SK-N-SH (cell line): ENCODE measurements at places on chromosomes 3 and 15.
A peak's percentile ranks its signal among the peaks of the same experiment; 100 is the strongest.

- no peak for DNase-seq
These were observed 977.6 kb downstream of the MCTP2 start for GRCh38 chr15:95208988-95209387.

DNA sequence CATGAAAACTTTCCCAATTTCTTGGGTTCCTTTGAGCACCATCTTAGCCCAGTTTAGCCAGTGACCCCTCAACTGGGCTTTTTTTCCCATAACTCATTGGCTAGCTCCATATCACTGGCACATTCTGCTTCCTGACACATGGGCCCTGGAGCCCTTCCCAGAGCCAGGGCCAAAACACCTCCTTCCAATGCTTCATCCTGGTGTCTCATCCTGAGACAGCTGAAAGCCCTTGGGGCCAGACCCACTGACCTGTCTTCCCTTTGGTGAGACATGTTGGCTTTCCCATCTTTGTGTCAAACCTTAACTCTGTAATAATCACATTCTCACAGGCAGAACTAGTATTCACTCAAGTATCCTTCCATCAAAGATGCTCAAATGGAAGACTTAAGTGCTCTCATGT, 82.6 kb upstream of the SMAD3 start:
- DNase-seq, result no peak

DNA sequence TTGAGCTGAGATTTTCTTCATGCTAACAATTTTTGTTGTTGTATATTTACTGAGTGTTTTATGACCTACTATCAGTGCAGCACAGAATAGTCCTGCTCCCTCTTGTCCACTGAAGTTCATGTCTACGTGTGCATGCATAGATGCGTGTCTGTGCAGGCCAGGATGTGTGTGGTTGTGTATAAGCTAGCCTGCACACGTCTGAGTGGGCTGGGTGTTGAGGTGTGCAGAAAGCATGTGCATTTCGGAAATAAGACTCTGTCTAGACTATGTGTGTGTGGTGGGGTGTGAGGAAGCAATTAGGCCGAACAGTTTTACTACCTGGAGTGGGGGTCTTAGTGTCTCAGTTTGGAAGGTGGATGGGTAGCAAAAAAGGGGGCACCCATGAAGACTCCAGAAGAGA, 39.2 kb downstream of the ATP2B2 start:
- DNase-seq, result no peak

DNA sequence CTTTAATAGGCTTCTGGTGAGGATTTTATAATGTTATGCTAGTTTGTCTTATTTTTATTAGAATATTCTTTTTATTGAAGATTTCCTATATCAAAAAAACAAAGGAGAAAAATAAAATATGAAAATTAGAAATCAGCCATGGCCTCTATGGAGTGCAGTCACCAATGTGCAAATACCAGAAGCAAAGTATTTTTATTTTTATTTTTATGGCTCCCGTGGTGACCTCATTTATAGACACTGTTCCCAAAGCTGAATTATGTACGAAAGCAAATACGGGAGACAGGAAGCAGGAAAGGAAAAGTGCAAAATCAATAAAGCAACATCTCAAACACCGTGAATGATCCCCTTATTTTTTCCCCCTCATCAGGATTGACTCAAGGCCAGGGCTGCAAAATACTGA, 35.1 kb downstream of the DAZL start:
- no peak for DNase-seq

DNA sequence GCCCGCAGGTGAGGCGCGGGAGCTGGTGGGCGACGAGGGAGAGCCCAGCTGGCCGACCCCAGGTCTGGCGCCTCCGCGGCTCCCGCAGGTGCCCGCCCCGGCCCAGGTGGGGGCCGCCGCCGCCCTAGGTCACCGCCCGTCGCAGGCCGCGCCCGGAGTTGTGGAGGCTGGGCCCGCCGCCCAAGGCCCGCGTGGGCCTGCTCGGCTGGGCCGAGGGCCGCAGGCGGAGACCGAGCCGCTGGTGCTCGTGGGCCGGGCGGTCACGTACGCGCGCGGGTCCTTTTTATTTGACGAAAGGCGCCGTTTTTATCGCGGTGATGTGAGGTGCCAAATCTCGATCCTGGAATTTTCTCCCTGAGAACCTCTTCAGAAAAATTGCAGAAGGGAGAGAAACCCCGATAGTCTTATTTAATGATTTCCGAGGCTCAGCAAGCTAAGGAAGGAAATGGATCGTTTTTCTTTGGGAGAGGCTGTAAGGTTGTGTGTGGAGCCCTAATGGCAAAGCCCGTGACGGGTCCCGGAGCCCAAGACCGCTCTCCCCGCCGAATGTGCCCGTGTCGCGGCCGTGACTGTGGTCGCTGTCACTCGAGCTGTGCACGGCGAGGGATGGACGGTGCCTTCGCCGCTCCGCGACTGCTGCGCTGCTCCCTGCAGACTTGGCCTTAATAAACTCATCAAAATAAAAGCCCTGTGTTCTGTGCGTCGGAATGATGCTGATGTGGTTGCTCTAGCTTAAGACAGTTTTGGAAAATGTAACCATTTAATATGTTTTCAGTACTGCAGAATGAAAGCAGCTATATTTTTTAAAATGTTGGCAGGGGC, 612 bp downstream of the APPL1 start:
- peak; percentile 59 for DNase-seq

DNA sequence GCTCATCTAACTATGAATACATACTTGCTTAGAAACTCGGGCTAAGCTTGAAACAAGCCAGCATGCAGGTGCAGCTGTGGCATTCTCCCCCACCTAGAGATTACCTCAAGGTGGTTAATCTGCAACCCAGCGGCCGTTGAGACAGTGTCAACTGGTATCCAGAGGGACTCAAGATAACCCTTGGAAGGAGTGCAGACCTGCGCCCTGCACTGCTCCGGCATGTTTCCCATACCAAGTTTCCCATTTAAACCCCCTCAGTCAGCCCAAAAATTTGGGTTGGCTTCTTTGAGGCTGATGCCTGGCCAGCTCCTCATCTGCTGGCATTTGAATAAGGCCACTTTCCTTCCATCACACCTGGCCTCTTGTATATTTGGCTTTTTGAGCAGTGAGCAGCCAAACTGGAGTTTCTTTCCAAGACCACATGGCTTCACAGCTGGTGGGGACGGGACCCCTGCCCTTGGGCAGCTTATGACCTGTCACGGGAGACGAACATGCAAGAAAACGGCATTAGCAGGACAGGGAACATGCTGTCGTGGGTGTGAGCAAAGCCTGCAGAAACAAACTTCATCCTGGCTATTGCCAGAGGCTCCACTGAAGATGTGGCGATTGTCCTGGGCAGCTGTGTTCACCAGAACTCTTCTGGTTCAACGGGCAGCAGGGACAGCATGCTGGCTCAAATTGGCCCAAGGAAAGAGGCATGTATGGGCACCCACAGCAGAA, 98.2 kb downstream of the PLXNA1 start:
- no peak for DNase-seq

GRCh38 chr15:76075046-76075445, 15.3 kb downstream of the TMEM266 start:
- no peak for DNase-seq

DNA sequence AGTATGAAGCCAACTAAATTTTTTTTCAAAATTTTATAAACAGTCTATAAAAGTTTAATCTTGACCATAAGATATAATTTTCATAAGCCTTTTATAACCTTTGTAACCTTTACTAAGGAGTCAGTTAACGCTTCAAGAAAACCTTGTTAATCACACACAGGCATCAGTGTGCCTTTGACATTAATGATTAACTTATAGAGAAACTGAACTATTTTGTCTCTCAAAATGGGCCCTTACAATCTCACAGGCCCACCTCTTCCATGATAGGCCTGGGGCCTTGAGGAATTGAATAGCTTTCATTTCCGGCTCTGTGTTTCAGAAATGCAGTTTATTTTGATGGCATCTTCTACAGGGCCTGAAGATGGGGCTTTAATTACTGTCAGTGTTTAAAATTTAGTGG, 70.1 kb downstream of the CD200 start:
- DNase-seq, result no peak

DNA sequence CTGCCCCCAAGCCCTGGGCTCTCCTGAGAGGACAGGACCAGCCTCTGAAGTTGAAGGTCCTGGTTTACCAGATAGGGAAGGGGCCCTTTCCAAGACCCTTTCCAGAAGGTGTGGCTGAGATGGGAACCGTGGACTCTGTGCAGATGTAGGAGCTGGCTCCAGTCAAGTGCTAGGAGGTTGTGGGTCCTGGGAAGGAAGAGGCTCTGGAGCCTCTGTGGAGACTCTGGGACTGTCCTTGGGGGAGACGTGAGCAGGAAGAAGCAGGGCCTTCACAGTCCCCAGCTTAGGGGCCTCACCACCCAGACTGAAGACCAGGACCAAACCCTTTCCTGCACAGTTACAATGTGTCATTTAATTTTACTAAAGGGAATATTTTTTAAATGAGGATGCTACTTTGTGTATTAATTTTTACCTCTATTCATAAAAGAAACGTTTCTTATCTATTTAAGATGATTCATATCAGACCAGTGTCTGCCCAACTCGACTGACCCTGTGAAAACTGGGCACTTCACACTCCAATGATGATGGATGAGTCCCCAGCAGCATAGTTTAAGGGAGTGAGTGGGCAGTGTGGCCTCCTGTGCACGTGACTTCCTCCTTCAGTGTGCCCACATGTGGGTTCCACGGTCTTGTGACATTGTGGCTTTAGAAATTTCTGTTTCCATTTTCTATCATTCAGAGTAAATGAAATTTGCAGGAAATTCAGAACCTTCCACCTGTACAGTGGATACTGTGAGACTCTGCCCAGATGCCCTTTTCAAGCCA, 10.9 kb downstream of the CCR5AS start:
- DNase-seq, result no peak

DNA sequence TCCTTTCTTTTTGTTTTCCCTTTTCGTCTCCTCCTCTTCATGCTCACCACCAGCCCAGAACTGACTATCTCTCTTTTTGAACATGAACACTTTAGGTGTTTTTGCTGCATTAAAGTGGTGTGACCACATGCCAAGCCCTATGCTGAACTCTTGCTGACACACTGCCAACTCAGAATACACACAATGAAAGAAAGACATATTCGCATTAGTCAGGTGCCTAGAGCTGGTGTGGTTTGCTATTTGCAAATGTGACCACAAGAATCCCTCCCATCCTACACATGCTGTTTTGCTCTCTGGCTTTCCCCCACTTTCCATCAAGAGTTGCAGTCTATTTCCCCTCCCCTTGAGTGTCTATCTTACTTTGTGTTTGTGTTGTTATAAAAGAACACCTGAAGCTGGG, 967.8 kb upstream of the CFAP20DC start:
- no peak for DNase-seq

- DNase-seq, result no peak
These were observed 75.2 kb downstream of the FBXL22 start for GRCh38 chr15:63672369-63672768.

GRCh38 chr3:176848431-176849214, 348.7 kb downstream of the TBL1XR1 start:
- DNase-seq, result no peak
